GF-D8 (cell line): ENCODE measurements at places on chromosomes 4 and X.

DNA sequence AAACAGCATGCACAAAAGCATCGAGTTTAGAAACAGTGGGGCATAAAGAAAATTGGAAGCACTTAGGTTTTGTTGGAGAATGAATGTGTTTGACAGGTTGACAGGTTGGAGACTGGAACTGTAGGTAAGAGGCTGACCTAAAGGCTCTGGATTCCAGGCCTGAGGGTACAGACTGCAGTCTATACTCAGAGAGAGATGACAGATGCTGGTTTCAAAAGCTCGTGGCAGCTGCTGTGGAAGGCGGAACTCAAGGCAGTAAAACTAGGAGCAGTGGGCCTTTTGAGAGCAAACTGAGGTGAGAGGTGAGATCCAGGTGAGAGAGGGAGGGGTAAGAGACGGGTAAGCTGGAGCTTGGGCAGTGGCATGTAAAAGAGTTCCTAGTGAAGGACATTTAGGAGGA lies 415.2 kb downstream of the TRIML1 start:
- no peak for DNase-seq

- DNase-seq = no peak
Measured at GRCh38 chr4:6658597-6659075, 18.2 kb downstream of the MRFAP1 start.

DNA sequence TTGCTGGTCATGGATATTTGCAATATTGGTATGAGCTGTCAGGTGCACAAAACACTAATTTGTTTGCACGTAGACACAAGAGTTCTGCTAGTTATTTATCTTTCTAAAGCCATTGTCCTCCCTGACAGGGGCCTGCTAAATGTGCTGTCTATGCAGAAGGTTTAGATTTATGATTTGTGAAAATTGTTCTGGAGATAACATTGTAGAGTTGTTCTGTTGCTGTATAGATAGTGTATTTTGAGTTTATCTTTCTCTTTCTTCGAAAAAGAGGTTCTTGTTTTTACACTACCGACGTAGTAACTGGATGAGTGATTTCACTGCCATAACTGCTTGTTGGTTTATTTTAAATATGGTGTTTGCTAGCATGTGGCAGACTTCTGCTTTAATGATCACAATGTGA lies 28.5 kb upstream of the FGG start:
- no peak for DNase-seq

DNA sequence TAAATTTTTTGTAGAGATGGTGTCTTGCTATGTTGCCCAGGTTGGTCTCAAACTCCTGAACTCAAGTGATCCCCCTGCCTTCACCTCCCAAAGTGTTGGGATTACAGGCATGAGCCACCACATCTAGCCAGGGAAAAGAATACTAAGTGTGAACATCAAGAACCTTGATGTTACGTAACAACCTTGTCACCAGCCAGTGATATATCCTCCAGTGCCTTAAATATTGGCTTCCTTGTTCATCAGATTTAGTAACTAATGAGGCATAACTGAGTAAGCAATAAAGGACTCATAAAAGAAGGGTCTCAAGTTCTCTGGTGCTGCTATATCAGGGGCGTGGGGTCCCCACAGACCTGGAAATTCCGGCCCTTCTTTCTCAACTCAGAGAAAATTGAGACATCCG lies 60.5 kb upstream of the ENPEP start:
- no peak for DNase-seq

DNA sequence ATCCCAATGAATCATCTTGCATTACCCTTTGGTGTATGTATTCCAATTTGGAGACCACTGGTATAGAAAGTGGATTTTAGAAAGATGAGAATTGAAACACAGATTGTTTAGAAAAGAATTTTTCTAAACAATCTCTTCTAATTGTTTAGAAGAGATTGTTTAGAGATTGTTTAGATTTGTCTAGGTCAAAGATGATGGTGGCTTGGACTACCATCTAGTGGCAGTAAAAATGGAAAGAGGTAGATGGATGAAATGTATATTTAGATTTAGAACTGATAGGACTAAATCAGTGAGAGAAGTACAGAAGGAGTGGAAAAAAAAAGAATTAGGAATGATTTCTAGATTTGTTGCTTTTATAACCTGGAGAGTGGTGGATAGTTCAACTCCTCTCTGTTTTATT lies 70.6 kb downstream of the ARSJ start:
- no peak for DNase-seq

- DNase-seq = no peak
Measured at GRCh38 chr4:85448906-85449890, 25.8 kb upstream of the ARHGAP24 start.

DNA sequence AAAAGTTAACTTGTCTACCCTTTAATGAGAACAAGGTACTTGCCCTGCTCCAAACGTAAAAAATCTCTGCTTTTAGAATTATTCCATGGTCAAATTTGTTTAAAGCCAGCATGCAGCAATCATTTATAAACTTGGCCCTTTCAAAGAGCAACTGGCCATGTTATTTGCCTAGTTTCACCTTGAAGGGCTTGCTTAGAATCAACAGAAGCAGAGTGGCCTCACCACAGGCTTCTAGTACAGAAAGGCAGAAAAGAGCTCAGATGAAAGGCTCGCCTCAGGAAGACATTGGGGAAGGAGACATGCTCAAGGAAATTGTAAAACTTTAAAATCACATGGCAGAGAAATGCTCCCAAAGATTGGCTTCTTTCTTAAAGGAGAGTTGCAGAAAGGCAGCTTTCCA lies 53.8 kb upstream of the USP26 start:
- DNase-seq = no peak

- DNase-seq = no peak
Measured at GRCh38 chr4:155383541-155383940, 6.8 kb upstream of the MAP9 start.

GRCh38 chr4:147447786-147448185 lies 33.1 kb upstream of the EDNRA start:
- no peak for DNase-seq

- no peak for DNase-seq
Measured at GRCh38 chr4:56799161-56799759, 22.2 kb downstream of the SPINK2 start.

DNA sequence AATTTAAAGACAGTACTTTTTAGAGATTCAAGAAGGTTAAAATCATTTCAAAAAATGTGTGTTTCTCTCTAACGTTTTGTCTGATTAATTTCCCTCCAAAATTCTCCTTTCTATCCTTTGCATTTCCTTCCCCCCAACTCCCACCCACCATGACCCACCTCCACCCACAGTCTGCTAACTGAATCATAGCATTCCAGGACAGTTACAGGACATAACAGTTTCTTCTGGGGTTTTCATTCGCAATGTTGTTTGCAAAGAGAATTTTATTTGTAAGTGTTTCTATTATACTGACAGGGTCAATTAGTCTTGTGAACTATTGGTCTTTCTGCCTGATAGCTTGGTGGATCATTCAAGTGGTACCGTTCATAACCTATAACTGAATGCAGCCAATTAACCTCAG lies 53.7 kb downstream of the ANAPC10 start:
- no peak for DNase-seq
